NCI-H1930 (cell line): ENCODE measurements at places on chromosomes 16 and 17.

- peak; percentile 4 for DNase-seq
Observed at GRCh38 chr17:46212634-46213435, 19.6 kb upstream of the KANSL1 start.

DNA sequence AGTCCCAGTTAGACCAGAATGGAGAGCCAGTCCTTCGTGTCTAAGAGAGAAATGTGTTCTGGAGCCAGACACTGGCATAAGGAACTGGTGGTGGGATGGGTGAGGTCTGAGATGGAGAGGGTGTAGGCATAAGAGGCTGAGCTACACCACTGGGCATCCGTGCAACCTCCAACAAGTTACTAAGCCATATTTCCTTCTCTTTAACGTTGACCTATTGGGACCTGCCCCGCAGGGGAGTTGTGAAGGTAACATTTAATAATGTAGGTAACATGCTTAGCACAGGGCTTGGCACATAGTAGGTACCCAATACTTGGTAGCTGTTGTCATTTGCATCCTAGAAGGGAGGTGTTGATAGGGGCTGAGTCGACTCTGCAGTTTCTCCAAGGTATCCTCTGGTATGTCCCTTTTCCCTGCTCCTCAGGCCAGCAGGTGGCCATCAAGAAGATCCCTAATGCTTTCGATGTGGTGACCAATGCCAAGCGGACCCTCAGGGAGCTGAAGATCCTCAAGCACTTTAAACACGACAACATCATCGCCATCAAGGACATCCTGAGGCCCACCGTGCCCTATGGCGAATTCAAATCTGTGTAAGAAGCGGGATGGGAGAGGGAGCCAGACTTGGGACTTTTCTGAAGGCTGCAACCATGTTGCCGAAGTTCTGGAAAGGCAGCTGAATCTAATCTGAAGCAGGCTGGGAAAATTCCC lies 1.2 kb downstream of the MAPK7 start:
- DNase-seq = no peak

- DNase-seq = no peak
Observed at GRCh38 chr17:57707892-57708291, 37.2 kb downstream of the CCDC182 start.

DNA sequence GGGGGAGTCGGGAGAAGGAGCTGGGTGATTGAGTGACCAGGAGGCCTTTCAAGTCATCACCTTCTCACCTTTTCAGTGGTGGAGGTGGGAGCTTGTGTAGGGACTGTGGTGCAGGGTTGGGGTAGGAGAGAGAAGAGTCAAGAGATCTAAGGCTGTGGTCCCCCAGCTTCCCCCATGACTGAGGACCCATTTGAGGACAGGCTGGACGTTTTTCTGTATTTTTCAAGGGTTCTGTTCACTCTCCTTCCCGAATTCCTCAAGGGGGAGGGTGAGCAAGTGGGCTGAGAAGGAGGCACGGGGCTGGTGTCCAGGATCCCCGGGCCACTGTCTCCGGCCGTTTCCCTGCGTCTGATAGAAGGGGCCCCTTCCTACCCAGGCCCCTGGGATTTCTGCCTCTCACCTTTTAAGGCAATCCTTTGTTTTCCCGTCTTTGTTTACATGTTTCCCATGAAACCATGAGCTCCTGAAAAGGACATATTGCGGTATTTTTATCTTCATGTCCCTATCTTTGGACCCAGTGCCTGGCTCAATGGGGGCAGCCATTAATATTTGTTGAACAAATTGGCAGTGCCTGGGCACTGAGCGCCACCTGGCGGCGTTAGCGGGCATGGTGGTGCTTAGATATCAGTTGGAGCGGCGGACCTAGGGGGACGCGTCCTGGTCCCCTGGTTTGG lies 9.2 kb upstream of the CD300A start:
- no peak for DNase-seq

DNA sequence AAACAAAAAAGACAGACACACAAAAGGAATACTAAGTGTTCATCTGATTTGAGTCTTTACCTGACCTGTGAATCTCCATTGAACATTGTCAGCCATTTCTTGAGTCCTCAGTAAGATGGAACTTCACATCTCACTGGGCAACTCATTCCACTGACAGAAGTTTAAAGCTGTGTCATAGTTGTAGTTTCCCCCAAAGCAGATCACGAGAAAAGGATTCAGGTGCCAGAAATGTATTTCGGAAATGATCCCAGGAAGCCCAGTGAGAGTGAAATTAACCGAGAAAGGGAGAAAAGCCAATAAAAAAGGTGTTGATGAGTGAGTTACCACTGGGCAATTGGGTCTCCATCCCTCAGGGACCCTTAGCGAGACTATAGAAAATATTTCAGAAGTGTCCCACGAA lies 6.5 kb downstream of the CHD9 start:
- DNase-seq = no peak

GRCh38 chr17:39283098-39283497 lies 57.4 kb upstream of the STAC2 start:
- DNase-seq = no peak

GRCh38 chr17:13485327-13485726 lies 116.4 kb downstream of the HS3ST3A1 start:
- no peak for DNase-seq

- DNase-seq = no peak
Observed at GRCh38 chr17:17106756-17107155, 64.5 kb downstream of the MPRIP start.

DNA sequence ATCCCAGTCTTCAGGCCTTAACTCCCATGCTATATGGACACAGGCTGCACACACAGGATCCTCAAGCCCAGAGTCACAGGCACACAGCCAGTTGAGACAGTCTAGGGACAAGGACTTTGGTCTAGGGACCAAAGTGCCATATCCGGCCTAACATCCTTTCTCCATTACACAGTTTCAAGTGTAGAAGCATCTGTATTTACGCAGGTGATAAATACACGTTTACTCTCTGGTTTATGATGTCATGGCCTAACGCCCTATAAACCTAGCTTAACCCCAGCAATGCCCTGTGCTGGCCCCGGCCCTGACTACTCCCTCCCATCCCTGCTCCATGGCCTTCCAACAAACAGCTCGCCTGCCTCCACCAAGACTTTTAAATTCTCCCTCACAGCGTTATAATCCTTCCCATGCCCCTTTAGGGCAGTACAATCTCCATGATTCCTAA lies 17.1 kb downstream of the CUEDC1 start:
- no peak for DNase-seq

GRCh38 chr16:20387978-20388377 lies 16.6 kb downstream of the PDILT start:
- no peak for DNase-seq

DNA sequence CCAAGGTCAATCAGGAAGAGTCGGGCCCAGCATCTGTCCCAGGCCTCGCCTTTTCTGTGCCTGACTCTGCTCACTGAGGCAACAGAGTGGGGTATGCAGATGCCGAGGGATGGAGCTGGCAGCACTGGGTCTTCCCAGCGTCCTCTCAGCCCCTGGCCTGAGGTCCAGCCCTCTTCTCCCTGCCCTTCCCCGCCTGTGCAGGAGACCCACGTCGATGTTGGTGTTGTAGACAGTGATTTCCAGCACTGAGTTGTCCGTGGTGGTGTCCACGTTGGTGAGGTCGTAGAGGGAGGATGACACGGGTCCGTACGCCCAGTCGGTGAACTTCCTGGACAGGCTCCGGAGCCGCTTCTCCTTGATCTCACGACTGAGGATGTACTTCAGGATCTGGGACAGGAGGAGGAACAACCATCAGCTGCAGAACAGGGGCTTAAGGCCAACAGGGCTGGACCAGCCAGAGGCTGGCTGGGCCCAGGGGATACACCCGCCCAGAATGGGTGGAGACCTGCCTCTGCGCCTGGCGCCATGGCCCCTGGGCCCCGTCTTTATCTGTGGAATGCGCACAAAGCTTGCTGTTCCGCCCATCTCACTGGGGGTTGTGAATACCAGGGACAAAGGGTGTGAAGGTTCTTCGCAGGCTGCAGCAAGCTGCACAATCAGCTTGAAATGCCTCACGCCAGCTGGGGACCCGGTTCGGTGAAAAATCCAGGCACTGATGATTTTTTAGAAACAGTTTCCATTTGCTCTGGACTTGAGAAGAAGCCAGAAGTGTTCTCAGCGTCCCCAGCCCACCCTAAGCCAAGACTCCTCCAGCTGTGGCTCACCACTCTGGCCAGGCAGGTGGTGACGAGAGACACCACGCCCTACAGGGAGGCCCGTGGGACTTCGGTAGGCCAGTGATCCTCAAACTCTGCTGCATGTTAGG lies 27.5 kb downstream of the TRPV3 start:
- DNase-seq = no peak

- no peak for DNase-seq
Observed at GRCh38 chr16:15564604-15565339, 78.2 kb downstream of the MARF1 start.
